CD4-positive, alpha-beta T cell treated with Interleukin-15 for 1 hour (primary cell): ENCODE measurements at places on chromosomes 13 and 19.

DNA sequence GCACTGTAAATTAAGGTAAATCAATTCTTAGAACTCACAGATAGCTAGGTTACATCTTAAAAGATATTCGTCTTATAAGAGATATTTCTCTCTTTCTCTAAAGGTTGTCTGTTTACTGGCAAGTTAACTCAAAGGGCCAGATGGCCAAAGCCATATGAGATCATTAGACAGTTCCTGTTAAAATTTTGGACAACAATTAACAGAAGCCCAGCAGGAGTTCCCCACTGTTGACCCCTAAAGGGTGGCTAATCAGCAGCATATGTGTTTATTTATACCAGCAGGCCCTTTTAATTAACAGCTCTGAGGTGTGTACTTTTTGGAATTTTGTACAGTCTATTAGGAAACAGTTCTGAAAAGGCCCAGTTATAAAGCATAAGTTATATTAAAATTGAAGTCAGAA, 245.8 kb downstream of the LIG4 start:
- DNase-seq: no peak

GRCh38 chr13:92460479-92460878, 766.1 kb upstream of the GPC6 start:
- no peak for DNase-seq

DNA sequence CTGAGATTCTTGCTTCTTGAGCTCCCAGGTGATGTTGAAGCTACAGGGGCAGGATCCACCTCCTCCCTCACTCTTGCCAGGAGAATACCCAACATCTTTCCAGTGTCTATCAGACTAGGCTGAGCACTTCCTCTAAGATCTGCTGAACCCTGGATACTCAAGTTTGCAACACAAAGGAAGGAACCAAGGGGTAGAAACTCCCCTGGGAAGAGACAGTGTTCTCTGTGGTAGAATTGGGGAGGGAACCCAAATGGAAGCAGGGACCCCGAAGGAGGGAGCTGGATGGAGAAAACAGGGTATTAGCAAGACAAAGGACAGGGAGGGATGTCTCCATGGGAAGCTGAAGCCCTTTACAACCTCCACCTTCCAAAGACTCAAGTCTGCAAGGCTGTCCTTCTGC, 117.6 kb downstream of the DNAJC15 start:
- no peak for DNase-seq

- no peak for DNase-seq
Measured at GRCh38 chr13:21137696-21138095, 38.7 kb downstream of the SKA3 start.

GRCh38 chr19:843836-844545, 3.2 kb downstream of the PRTN3 start:
- DNase-seq: no peak

DNA sequence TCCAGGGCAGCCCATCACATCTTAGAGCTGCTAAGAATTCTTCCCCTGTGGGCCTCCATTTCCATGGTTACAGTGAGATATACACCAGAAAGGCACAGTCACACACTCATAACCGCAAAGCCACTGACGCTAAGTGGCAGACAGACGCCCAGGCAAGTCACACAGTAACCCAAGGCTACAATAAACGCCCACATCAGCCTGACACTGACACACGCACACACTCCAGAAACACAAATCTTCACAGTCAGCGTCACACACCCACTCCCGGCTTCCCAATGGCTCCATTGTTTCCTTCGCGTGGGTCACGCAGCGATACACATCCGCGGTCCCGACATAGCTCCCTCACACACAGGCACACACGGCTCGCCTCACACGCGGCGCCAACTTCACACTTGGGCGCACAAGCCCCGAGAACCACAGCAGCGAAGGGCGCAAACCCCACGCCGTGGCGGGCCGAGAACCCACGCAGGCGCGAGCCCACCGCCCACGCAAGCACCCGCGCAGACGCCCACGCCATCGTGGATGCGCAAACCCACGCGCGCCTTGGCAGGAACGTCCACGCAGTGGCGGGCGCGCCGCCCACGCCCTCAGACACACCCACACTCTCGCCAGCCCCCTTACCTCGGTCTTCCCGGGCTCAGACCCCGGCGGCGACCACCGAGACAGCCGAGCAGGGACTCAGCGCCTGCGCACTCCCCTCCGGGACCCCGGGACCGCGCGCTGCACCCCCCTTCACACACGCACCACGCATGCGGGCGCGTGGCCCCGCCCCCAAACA, at the start of gene ZNF667:
ZNF667 (minus strand) TSS at position 695 of the 778 bp plus-strand sequence. CDS start 14,975 bp downstream, outside the sequence.
- peak; percentile 66 for DNase-seq

- DNase-seq: no peak
Measured at GRCh38 chr19:3110126-3110825, 16.1 kb downstream of the GNA11 start.

DNA sequence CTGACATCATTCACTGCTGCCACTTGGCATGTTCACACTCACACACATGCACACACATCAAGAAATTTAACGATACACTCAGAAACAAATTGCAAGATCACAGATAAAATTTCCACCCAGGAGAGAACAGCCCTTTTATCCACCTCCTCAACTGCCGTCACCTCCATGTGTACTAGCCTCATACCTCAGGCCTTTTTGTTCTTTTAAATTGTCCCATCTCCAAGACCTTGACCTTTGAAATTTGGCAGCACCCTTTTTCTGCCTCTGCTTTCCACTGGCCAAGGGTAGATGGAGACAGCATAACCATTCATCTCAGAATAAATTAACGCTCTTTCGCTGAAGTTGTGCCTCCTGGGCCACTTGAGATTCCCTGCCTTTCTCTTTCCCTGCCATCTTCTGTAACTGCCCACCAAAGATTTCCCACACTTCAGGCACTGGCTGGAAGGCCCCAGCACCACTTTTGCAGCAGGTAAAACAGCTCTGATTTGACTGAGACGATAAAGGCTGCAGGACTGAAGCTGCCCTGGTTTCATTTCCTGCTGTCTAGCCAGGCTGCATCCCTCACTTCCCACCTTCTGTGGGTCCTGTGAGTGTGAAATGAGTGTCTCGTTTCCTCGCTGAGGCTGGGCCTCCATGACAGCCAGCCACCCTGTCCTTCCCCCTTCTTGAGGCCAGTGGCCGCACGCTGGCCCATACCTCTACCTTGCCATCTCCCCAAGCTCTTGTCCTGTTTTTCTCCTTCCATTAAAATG, 39.3 kb downstream of the MBNL2 start:
- peak; percentile 29 for DNase-seq

DNA sequence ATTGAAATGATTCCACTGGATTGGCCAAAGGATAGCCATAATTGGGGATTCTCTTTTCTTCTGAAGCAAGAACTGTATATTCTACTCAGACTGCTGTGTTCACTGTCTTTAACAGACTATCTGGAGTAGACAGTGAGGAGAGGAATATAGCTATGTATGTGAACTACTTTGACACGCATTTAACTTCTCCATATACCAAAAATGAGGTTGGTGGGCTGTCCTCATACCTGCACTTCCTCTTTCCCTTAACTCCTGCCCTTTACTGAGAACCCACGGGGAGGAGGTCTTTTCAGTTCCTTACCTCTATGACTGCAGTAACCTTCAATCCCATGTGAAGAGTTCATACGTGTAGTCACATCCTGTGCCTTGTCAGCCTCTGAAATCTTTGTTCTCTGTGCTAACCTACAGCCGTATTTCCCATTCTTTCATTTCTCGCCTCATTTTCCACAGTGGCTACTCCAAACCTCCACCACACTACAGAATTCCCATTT, 305.8 kb downstream of the MTUS2 start:
- no peak for DNase-seq

GRCh38 chr13:77300176-77301037, 26.5 kb downstream of the MYCBP2 start:
- no peak for DNase-seq

DNA sequence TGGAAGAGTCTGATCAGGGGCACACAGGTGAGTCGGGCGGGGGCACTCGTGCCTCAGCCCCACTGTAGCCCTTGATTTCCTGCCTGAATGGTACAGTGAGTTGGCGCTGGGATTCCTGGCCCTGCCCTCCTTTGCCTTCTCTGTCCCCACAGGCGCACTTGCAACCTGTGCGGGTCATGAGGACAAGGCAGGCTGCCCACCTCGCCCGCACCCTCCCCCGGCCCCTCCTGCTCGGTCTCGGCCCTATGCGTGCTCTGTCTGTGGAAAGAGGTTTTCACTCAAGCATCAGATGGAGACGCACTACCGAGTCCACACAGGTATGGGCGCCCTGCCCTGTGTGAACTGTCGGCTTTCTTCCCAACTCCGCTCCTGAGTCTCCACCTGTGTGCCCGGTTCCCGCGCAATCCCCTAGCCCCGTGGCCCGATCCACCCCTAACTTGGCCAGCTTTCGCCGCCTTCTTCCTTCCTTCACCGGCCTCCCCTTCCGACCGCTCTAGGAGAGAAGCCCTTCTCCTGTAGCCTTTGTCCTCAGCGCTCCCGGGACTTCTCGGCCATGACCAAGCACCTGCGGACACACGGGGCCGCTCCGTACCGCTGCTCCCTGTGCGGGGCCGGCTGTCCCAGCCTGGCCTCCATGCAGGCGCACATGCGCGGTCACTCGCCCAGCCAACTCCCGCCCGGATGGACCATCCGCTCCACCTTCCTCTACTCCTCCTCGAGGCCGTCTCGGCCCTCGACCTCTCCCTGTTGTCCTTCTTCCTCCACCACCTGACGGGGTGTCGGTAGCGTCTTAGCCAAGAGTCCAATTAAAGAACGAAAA, 1.6 kb upstream of the KMT2B start:
- DNase-seq: no peak

- no peak for DNase-seq
Measured at GRCh38 chr19:41009700-41010235, 18.7 kb downstream of the CYP2B6 start.

DNA sequence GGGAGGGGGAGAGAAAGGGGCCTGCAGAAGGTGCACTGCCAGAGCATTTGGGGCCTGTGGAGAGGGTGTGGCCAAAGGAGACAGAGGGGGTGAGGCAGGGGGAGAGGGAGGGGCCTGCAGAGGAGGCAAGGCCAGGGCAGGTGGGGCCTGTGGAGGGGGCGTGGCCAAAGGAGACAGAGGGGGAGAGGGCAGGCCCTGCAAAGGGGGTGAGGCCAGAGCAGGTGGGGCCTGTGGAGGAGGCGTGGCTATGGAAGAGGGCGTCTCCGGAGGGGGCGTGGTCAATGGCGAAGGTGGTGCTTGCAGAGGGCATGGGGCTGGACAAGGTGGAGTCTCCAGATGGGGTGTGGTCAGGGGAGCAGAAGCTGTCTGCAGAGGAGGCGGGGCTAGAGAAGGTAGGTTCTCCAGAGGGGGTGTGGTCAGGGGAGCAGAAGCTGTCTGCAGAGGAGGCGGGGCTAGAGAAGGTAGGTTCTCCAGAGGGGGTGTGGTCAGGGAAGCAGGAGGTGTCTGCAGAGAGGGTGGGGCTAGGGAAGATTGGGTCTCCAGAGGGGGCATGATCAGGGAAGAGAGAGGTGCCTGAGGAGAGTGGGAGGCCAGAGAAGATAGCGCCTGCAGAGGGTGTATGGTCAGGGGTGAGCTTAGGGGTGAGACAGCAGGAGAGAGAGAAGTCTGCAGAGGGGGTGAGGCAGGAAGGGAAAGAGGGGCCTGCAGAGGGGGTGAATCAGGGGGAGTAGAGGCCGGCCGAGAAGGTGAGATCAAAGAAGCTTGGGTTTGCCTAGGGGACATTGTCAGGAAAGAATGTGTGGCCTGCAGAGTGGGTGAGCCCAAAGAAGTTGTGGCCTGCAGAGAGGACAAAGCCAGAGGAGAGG, 3.4 kb downstream of the PRR36 start:
- peak; percentile 67 for DNase-seq

GRCh38 chr13:101303521-101303920, 112.8 kb downstream of the NALCN start:
- no peak for DNase-seq

GRCh38 chr13:84393981-84394625, 511.8 kb upstream of the SLITRK1 start:
- DNase-seq: no peak

- no peak for DNase-seq
Measured at GRCh38 chr19:56727677-56728076, 56.1 kb upstream of the ZNF835 start.

DNA sequence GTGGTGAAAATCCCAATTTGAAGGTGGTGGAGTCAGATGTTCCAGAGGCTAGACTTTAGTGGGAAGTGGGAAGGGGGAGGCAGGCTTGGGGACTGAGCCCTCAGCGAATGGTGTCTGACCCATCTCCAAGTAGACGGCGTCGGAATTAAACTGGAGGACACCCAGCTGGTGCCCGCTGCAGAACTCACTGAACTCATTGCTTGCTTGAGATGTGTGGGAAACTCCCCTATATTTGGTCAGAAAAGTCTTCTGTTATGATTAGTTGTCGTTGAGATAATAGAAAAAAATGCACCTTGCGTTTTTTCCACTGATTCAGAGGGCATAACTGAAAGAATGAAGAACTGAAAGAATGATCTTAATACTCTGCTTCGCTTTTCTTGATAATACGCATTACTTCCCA, 871 bp upstream of the ZNF583 start:
- no peak for DNase-seq

- DNase-seq: no peak
Measured at GRCh38 chr13:40776232-40776631, 5.2 kb upstream of the MRPS31 start.

- no peak for DNase-seq
Measured at GRCh38 chr13:59950266-59950665, 213.5 kb downstream of the DIAPH3 start.

GRCh38 chr19:21569494-21569865, 64.1 kb downstream of the ZNF429 start:
- no peak for DNase-seq

GRCh38 chr19:48992581-48993174, 431 bp downstream of the GYS1 start:
- DNase-seq: no peak

GRCh38 chr13:100773923-100774663, 99.5 kb upstream of the TMTC4 start:
- DNase-seq: no peak

- no peak for DNase-seq
Measured at GRCh38 chr13:66520511-66521355, 709.4 kb downstream of the PCDH9 start.

- no peak for DNase-seq
Measured at GRCh38 chr13:62122434-62122833, 706.8 kb upstream of the PCDH20 start.

- DNase-seq: no peak
Measured at GRCh38 chr13:112980434-112980833, 11.4 kb downstream of the MCF2L start.

DNA sequence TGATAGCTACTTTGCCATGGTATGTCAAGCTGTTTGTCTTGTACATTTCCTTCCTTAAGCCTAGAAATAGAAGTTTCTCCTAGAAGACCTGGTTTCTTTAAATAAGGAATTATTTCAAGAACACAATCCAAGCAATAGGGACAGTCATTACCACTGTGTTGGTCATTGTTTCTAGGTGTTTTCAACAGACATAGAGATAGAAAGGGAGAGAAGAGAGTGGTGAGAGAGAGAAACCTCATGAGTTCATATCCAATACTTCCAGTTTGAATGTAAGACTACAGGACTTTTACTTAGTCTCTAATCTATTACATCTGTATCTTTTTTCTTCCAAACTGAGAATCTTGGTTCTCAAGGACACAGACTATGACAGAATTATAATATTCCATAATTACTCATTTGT, 245.9 kb upstream of the STARD13 start:
- DNase-seq: no peak

- no peak for DNase-seq
Measured at GRCh38 chr13:112133499-112134390, 66.8 kb downstream of the SOX1 start.
